AG09309 (cell line): ENCODE measurements at places on chromosomes 16 and 17.

GRCh38 chr17:21677911-21678310 is 14.4 kb upstream of the KCNJ18 start:
- no peak for DNase-seq

GRCh38 chr16:88309908-88310265 is 72.9 kb upstream of the ZNF469 start:
- no peak for DNase-seq

DNA sequence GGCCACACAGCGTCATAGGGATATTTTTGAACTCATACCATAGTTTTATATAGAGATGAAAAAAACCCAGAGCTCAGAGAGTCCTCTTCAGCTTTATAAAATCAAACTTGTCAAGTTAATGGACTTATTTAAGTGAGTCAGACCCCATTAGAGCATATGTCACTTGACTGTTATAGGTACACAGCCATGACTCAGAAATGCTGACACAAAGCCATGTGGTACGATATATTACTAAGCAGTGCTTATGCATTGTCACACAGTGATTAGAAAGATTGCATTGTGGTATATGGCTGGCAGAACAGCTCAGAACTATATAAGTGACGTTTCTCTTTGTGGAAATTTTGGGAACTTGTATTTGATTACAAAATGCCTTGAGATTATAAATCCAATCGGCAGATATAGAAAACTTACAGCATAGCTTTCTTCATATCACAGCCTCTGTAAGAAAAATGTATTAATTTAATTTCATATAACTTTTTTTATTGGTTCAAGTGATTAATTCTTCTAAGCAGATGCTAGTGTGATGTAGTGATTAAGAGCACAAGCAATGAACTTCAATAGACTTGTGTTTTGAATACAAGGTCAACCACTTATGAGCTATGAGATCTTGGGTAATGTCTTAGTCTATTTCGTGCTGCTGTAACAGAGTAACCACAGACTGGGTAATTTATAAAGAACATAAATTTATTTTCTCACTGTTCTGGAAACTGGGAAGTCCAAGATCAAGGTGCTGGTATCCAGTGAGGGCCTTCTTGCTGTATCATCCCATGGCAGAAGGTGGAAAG is 25.8 kb upstream of the GINS3 start:
- no peak for DNase-seq

- DNase-seq = no peak
Observed at GRCh38 chr17:56661906-56662305, 68.4 kb downstream of the NOG start.

DNA sequence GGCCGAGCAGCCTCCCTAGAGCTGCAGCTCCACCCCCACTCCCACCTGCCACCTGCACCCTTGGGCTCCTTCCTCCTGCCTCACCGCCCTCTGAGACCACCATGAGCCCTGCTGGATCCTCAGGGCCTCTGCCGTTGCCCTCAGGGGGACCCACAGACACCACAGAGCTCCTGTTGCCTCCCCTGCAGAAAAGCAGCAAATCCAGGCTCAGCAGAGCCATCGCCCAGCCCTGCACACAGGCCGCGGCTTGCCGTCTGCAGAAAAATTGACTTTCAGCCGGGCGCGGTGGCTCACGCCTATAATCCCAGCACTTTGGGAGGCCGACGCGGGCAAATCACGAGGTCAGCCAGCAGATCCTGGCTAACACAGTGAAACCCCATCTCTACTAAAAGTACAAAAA is 7.0 kb upstream of the PPP1R27 start:
- DNase-seq = no peak

- DNase-seq = no peak
Observed at GRCh38 chr17:80102664-80103448, 1.5 kb downstream of the GAA start.

DNA sequence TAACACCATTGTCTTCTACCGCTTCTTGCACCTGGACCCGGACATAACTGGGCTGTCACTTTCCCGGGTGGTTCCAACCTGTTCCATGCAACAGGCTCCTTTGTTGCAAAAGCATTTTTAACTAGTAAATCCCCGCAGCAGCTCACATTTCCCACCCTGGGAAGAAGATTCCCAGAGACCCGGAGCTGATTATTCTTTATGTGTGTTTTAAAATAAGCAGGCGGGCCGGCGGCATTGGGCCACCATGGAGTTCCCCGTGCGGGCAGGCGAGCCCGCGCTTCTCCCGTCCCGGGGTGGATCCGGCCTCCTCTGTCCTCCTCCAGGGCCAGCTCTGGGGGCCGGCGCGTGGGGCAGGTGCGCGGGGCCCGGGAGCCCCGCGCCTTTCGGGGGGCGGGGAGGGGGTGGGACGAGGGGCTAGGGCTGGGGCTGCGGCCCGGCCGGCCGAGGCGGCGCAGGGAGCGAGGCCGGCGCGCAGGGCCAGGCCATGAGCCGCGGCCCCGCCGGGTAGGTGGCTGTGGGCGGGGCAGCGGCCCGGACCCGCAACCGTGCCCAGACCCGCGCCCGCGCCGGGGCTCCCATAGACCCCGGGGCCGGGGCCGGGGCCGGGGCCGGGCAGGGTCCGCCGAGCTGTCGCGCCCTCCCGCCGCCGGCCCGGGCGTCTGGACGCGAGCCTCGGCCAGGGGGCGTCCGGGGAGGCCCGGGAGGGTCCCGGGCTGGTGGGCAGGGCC is 1.7 kb downstream of the CRAMP1 start:
- DNase-seq = no peak

- no peak for DNase-seq
Observed at GRCh38 chr17:57256708-57257112, 387 bp downstream of the MSI2 start.

GRCh38 chr17:66426397-66427033 is 124.1 kb downstream of the PRKCA start:
- no peak for DNase-seq

DNA sequence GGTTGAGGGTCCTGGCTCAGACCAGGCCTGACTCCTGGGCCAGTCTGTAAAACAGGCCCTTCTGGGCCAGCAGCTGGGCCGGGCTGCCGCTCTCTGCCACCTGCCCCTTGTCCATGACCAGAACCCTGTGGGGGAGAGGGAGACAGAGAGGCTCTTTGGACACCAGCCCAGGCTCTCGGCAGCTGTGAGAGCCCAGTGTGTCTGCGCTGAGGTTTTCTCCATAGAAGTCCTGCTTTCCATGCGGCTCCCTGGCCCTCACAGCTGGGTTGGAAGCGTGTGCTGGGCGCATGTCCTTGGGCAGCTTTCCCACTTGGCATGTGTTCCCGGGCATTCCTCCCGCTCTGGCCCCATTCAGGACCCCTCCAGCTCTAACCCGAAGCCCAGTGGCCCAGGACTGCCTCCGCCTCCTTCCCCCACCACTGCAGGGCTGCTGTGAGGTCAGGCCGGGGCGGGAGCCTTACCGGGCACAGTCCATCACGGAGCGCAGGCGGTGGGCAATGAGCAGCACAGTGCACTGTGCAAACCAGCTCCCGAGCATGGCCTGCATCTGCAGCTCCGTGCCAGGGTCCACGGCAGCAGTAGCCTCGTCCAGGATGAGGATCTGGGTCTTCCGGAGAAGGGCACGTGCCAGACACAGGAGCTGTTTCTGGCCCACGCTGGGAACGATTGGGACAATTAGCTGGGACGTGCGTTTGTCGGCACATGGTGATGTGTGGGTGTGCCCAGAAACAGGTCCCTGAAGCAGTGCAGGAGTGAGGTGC is 73.0 kb downstream of the ABCC6 start:
- DNase-seq = no peak

- no peak for DNase-seq
Observed at GRCh38 chr17:58267347-58268324, 13.1 kb downstream of the MPO start.

DNA sequence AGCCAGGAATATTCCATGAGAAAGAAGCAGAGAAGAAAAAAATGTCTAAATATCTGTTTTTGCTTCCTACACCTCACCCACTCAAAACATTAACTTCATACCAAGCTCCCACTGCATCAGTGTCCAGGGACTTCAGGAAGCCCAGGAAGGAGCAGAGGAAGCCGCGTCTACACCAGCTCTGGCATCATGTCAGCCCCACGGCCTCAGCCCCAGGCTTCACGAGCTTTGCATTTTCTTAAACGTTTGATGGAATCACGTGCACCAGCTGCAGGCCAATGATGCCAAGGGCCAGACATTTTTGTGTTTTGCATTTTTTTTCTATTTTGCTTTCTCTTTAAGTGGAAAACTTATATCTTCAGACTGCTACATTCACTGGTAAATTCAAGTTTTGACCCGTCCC is 48.6 kb downstream of the CDRT4 start:
- no peak for DNase-seq

GRCh38 chr17:32503251-32504165 is 16.7 kb downstream of the CDK5R1 start:
- no peak for DNase-seq

DNA sequence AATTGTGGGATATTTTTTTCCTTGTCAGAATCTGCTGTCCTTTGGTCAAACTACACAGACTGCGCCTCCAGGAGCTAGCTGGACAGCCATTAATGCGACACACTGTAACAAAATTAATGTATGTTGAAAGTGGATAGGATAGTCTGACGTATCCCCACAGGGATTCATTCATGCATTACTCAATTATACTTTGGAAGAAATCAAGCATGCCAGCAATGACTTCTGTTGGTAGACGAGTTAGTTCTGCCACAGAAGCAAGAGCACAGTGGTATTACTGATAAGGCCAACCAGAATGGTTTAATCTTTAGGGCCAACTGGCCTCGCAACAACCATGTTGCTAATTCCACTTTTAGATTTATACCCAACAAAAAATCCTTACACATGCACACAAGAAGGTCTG is 106.4 kb upstream of the TOB1 start:
- no peak for DNase-seq

DNA sequence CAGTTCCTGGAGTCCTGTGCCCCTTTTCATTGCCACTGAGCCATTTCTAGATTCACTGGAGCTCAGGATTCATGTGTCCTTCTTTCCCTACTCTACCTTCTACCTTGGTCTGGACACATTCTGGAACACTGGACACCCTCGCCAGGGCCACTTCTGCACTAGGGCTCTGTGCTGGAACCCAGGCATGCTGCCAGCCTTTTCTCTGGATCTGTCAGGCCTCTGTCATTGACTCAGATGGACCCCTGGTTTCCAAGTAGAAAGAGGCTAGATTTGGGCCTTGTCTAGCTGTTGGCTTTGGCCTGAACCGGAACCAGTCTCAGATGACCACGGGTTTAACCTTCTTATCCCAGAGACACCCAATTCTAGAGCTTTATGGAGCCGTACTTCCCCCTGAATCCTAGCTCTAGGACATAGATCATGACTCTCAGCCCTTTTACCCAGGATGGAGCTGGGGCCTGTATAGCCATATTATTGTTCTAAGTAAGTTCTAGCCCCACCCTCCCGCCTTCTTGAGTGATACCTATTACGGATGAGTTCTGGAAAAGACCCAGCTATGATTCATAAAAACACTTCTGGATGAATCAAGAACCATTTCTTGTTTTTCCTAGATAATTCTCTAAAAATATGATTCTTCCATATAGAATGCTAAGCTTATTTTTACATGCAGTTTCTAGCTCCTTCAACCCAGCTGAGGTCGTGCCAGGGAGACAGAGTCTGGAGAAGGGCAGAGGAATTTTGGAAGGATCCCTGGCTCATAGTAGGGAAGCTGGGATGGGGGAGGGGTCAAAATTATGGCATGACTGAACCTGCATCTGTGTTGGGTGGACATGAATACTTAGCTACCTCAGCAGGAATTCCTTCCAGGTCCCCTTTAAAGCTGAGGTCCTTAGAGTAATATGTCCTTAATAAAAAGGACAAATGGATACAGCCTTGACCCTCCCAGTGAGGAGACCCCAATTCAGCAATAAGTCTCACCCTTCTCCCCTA is 1.1 kb upstream of the CHRNB1 start:
- DNase-seq = no peak

DNA sequence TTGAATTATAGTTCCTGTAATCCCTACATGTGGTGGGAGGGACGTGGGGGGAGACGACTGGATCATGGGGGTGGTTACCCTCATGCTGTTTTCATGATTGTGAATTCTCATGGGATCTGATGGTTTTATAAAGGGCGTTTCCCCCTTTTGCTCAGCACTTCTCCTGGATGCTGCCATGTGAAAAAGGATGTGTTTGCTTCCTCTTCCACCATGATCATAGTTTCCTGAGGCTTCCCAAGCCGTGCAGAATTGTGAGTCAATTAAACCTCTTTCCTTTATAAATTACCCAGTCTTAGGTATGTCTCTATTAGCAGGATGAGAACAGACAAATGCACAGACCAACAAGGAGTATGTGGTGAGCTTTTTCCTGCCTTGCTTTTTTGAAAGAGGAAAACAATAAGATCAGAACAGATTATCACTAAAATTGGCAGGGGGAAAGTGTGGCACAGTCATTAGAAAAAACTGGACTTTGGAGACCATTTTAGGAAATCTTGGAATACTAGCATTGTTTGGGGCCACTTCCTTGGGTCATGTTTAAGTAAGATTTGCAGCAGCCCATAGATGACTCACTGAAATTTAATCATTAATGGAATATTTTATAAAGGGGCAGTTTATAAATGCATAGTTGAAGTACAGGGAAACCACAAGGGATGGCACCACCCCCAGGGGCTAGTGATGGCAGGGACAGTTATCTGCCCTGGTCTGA is 352.8 kb downstream of the CDH13 start:
- DNase-seq = no peak

- no peak for DNase-seq
Observed at GRCh38 chr16:25143928-25144327, 32.4 kb downstream of the LCMT1 start.

GRCh38 chr17:76048711-76049110 is 21.6 kb upstream of the EVPL start:
- no peak for DNase-seq

- DNase-seq = no peak
Observed at GRCh38 chr17:82113941-82114340, 15.9 kb upstream of the FASN start.
